ENCODE measurements at places on chromosomes 2 and 18.

- DNase-seq, result no peak
These were observed 36.2 kb upstream of the SNORC start for GRCh38 chr2:232833830-232834229.

GRCh38 chr2:55732854-55733253 is 39.2 kb upstream of the PNPT1 start:
- no peak for DNase-seq

- no peak for DNase-seq
These were observed 28.5 kb downstream of the PIKFYVE start for GRCh38 chr2:208294482-208295024.

DNA sequence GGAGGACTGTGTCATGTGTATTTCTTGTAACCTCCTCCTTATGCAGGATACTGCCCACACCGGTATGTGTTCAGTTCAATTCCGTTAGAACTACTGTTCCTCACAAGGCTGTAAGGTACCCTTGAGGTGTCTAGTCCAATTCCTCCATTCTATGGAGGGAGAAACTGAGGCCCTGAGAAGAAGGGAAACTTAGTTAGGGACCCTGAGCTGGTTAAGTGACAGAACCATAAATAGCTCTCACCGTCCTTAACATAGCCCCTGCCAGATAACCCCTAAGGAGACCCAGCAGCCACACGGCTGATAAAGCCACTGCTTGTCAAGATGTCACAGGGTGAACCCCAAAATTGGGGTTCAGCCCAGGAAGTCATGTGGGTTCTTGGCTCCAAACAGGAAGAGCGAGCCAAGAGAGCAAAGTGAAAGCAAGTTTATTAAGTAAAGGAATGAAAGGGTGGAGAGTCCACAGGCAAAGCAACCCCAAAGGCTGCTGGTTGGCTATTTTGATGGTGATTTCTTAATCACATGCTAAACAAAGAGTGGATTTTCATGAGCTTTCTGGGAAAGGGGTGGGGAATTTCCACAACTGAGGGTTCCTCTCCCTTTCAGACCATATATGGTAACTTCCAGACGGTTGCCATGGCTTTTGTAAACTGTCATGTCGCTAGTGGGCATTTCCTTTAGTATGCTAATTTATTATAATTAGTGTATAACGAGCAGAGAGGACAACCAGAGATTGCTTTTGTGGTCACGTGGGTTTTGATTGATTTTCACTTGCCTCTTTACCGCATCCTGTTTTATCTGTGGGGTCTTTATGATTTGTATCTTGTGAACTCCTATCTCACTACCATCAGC is 83.4 kb upstream of the RTN4 start:
- DNase-seq, result peak; percentile 23

GRCh38 chr2:165191096-165191728 is 12.6 kb downstream of the SCN3A start:
- DNase-seq, result no peak

DNA sequence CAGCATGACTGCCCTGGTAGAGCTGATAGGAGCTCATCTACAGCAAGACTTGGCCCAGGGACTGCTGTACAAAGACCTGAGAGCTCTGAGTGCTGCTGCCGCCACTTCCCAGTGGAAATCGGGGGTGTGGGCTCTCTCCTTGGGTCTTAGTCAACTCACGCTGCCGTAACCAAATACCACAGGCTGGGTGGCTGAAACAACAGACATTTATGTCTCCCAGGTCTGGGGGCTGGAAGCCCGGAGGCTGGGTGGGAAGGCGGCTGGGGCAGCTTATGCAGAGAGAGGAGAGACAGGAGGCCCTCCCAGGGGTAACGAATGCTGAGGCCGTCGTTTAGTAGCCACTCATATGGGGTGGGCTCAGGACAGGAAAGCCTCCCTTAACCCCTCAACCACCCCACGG is 15.4 kb upstream of the MAL start:
- DNase-seq, result no peak

- no peak for DNase-seq
These were observed 9.1 kb upstream of the DAW1 start for GRCh38 chr2:227862227-227862740.

DNA sequence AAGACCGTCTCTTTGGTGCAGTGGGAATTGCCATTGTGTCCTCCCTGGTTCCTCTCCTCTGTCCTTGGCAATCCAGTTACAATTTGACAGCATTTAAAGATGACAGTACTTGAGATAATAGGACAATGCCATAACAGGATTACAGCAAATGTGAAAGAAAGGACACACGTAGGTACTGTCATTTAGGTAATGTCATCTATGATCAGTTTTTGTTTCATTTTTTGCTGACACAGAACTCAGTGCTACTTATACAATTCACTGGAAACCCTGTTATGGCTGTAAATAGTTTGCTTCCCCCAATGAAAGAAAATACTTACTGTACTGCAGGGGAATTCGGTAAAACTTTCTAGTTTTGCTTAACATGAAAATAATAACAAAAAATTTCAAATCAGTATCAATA is 65.2 kb downstream of the BCL11A start:
- DNase-seq, result no peak

- no peak for DNase-seq
These were observed 126.6 kb downstream of the UBE2E3 start for GRCh38 chr2:181106789-181107627.

DNA sequence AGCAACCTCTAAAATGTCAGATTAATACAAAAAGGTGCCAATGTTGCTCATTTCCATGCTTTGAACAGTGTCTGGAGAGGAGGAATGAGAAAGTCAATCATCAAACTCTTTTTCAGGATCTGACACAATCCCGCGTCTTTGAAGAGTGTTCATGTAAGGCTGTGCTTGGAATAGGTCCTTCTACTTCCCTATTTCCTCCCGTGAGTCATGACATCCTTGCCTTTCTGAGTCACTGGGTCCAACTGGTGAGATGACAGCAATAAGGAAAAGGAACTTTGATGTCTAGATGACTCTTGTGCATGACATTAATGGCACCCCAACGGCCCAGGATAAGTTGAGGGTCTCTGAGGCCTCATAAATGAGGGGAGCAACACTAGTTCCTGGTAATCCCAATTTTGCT is 109.0 kb upstream of the CELF4 start:
- DNase-seq, result no peak

- DNase-seq, result no peak
These were observed 24.2 kb downstream of the PSMD14 start for GRCh38 chr2:161332371-161332967.

GRCh38 chr18:73663581-73663980 is 484.1 kb downstream of the FBXO15 start:
- DNase-seq, result no peak

GRCh38 chr2:156935616-156936015 is 321.9 kb upstream of the GALNT5 start:
- no peak for DNase-seq

DNA sequence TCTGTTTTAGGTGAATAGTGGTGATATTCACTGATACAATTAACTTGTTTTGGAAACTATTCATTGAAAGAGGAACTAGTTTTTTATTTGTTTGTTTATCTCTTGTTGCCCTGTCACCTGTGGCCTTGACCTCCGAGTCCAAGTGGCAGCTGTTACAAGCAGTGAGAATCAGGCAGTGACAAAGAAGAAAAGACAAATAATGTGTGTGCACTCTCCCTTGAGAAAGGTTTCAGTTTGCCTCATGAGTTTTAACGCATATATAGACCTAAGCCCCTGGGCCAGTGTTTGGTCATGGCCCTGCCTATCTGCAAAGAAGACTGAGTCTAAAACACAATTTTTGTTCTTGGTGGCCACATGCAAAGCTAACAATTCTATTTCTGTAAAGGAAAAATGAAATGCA is 15.3 kb downstream of the KYNU start:
- DNase-seq, result no peak

GRCh38 chr18:13501891-13502290 is 224.5 kb downstream of the FAM210A start:
- DNase-seq, result no peak

- DNase-seq, result no peak
These were observed 218.6 kb downstream of the DYM start for GRCh38 chr18:49241852-49242251.

DNA sequence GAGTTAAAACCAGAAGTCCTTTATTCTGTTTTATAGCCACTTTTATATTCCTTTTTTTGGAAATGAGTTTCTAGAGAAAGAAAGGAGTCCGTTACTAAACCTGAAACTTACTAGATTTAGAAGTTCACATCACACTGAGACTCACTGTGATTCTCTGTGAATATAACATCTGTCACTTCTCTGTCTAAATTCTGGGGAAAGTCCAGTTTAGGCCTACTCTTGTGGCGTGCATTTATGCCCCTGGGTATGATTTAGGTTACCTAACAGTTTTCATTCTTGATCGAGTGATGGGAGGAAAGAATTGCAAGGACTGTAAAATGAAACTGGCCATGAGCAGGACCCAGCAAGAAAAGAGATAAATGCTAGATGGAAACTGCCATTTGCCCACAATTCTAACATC is 449.6 kb downstream of the SPAG16 start:
- no peak for DNase-seq

GRCh38 chr18:68779169-68779568 is 18.7 kb upstream of the CCDC102B start:
- DNase-seq, result no peak

All from activated gamma-delta T cell treated with Interleukin-2 at 50 U/mL for 16 hours (primary cell).